NCI-H2081 (cell line): ENCODE measurements at places on chromosomes 2 and 18.
A peak's percentile ranks its signal among the peaks of the same experiment; 100 is the strongest.

DNA sequence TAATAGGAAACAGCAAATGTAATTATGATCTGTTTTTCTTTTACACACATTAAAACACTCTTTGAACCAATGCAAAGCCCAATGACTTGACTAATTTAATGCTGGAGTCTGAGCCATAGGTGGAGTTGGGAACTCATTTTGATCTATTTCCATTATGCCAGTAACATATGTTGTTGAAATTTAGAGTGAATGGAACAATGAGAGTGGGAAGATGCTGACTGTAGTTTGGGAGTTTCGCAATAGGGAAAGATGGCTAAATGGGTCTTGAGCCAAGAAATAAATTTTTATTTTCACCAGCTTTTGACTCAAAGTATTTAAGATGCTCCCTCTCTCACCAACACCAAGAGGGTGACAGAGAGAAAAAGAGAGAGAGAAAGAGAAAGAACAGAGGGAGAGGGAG, 246.7 kb downstream of the DLGAP1 start:
- DNase-seq = no peak

DNA sequence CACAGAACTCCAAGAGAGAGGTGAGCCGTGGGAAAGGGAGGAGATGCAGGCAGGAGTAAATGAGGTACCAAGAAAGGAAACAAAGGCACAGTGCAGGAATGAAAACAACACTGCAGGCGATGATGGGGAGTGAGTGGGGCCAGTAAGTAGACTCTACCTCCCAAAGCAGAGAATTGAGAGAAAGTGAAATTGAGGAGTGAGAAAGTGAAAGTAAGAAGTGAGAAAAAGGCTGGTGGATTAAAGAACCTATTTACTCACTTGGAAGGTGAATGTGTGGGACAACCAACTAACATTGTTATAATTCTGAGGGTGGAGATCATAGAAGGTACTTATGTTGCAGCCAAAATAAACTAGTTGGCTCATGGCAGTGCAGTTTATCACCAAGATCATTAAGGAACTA, 193.1 kb upstream of the TMEM200C start:
- no peak for DNase-seq

GRCh38 chr2:19574778-19575260, 216.4 kb upstream of the OSR1 start:
- DNase-seq = peak; percentile 93

- DNase-seq = no peak
Observed at GRCh38 chr2:162210385-162210784, 32.9 kb downstream of the FAP start.

- DNase-seq = peak; percentile 77
Observed at GRCh38 chr2:42809819-42810120, 17.4 kb upstream of the HAAO start.

DNA sequence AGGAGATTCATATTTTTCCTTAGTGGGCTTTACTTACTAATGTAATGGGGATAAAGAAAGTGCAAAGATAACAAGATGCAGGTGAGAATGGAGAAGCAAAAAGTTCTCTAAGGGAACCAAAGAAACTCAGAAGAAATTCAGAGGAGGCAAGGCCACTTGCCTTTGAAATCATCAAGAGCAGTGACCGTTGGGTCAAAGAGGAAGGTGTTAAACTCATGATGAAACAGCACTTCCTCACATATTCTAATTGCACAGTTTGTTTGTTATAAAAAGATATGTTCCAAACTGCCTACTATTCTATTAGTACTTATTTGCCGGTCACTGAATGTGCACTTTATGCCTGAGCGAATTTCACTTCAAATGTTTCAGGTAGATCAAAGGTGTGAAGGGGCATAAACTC, 975.1 kb downstream of the BCL11A start:
- no peak for DNase-seq

DNA sequence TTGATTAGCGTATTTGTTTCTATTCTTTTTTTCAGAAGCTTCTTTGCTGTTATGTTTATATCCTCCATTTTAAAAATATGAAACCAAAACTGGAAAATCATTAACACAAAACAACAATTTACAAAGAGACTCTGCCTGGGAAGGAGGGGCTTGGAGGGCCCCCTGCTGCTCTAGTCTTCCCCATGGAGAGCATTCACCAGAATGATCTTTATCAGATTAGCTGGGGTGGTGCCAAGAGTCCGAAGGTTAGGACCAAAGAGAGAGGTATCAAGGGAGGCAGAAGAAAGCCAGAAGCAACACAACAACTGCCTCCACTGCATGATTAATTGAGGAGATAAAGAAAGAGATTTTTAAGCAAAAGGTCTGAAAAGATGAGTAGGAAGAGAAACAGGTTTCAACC, 218.6 kb downstream of the IRS1 start:
- DNase-seq = no peak

DNA sequence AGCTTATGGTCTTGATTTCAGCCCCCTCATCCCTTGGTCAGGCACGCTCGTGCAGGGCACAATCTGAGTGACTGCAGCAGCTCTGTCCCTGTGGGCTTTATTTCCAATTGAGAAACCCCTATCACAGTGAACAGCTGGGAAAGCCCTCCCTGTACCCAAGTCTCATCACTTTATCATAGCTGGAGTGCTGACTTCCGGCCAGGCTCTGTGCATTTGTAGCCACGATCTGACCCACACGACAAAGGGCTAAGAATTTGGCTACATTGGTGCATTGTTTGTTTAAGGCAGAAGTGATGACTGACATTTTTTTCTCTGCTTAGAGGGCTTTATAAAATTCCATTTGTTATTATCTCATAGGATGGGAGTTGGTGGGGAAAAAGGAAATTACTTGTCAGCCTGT, 184.4 kb downstream of the KCNS3 start:
- DNase-seq = no peak

GRCh38 chr18:70384181-70384790, 95.4 kb downstream of the SOCS6 start:
- DNase-seq = no peak

- DNase-seq = no peak
Observed at GRCh38 chr18:49521216-49521835, 34.3 kb upstream of the C18orf32 start.

GRCh38 chr18:67540559-67540958, 24.0 kb upstream of the DSEL start:
- no peak for DNase-seq

DNA sequence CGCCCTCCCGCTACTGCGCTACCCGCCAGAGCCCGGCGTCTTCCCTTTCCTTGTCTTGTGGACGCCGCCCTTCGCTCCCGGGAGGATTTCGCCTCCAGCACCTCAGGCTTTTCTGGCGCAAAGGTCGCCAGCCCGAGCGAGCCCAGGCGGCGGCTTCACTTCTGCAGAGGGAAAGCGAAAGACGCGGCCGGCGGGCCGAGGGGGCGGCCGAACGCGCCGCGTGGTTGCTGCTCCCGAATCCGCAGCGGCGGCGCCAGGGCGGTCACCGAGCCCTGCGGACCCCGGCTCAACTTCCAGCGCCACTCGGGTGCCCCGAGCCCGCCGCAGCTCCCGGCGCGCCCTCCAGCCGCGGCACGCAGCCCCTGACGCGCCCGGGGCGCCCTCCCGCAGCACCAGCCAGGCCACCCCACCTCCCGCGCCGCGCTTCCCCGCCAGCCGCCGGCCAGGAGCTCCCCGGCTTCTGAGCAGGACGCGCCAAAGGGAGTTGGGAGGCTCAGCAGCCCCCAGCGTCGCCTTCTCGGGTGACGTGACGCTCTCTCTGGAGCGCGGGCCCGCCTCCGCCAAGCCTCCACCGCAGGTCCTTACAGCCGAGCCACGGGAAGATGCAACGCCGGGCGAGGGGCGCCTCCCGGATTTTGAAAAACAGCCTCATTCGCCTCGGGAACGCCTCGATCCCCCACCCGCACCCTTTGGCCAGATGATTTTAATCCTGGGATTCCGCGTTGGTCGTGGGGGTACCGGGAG, 84.9 kb upstream of the EPB41L3 start:
- DNase-seq = peak; percentile 33

GRCh38 chr2:62150597-62151305, 45.2 kb upstream of the B3GNT2 start:
- no peak for DNase-seq

- DNase-seq = no peak
Observed at GRCh38 chr2:136005462-136006196, 20.2 kb upstream of the DARS1 start.

GRCh38 chr2:68193787-68194372, 36.2 kb downstream of the PNO1 start:
- no peak for DNase-seq

DNA sequence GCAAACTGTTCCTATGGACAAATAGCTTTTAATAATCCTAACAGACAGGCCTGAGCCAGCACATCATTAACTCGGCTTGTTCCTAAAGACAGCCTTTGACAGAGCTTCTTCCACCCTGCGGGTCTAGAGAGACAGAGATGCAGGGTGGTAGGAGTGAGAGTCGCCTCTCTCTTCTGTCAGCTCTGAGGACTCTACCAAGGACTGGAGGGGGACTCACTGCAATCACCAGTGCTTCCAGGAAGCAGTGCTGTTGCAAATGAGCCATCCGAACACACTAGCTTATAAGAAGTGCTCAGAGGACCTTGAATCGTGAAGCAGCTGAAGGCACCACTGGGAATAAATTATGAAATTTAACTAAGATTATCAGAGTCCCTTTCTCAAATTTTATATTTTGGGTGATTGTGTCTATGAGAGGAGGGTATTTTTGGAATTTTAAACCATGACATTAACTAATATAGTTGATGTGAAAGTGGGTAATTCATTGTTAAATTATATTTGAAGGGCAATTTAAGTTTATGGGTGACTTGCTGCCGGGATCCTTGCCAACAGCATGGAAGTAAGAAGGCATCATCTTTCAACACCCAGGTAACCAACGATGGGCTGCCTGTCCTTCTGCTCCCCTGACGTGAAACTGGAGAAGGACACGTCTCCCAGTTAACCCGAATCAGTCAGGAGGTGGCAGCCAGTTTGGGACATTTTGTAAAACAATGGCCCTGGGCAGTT, 43.6 kb upstream of the PXDN start:
- peak; percentile 50 for DNase-seq

- DNase-seq = no peak
Observed at GRCh38 chr2:207766697-207767460, 2.8 kb downstream of the FZD5 start.

GRCh38 chr2:163655667-163656066, 80.1 kb downstream of the FIGN start:
- no peak for DNase-seq

DNA sequence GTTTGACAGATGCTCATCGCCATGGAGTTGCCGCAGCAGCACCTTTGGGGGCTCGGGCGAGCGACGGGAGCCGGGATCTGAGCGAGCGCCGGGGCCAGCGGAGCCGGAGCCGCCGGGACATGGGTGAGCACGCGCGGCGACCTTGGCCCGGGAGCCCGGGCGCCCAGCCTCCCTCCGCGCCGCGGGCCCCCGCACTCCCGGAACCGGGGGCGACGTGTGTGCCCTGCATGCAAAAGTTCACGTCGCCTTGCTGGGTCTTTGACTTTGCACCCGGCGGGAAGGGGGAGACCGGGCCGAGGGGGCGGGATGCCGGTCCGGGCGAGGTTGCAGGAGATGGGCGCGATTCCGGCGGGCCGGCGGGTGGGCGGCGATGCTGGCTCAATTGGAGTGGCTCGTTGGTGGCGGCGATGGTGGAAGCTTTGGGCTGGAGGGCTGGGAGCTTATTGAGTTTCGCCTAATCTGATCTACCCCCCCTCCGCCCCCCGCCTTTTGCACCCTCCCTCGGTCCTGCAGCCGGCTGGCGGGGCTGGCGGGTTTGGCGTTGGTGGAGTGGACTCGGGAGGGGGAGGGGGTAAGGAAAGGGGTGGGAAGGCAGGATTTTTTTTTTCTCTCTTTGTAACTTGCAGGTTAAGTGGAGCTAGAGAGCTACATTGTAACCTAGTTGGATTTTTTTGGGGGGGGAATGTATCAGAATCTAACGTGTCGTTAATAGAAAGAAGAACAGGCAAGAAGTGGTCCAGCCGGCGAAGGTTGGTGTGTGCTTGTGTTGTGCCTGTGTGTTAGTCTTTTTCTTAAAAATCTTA, at the start of gene SETBP1:
TSS of gene SETBP1 (plus strand) at position 616 of the 803 bp plus-strand sequence. CDS start 20,459 bp downstream, outside the sequence.
- peak; percentile 67 for DNase-seq

DNA sequence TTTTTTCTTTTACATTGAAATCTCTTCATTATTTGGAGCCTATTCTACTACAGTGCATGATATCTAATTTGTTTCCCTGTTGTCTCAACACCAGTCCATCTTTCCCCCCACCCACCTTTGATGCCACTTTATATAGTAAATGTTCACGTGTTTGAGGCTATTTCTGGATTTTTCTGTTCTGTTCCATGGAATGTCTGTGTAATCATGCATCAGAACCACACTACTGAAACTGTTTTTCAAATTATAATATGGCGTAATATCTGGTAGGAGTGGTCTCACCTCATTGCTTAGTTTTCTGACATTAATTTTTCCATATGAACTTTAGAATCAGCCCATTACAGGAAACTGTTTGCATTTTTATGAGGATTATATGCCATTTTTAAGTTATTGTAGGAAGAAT, 19.1 kb upstream of the NARS1 start:
- no peak for DNase-seq

DNA sequence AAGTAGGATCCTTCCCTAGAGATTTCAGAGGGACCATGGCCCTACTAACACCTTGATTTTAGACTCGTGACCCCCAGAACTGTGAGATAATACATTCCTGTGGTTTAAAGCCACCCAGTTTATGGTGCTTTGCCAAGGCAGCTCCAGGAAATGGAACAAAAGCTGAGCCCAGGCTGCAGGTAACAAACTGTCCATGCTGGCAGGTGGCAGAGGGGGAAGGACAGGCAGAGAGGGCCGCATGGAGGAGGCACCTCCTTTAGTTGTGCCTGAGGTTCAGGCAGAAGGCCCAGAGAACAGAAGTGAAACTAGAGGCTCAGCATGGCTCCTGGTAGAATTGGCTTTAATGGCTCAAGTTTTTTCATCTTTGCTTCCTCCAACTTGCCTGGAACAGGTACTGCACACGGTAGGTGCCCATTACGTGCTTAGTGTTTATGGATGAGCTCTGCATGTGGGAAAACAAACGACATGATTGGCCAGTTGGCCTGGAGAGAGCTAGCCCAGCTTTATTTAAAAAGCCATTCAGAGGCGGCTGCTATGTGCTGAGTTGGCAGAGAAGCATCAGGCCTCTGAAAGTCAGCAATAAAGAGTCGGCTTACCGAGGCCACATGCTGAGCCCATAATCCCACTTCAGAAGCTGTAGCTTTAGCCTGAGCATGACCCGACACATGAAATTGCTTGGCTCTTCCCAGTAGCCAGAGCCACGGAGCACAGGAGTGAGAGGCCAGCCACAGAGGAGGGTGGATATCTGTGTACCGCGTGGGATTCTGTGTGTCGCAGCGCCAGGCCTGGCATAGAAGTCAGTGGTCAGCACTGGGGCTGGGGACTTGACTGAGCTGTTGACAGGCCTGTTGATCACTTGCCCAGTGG, 36.5 kb downstream of the HS1BP3 start:
- DNase-seq = peak; percentile 43

- no peak for DNase-seq
Observed at GRCh38 chr18:6557057-6557769, 142.5 kb upstream of the L3MBTL4 start.

GRCh38 chr2:55357927-55358326, 61.7 kb downstream of the CCDC88A start:
- no peak for DNase-seq
